ENCODE measurements at places on chromosomes 3 and 15. TPM values are rescaled to one million over a fixed set of nuclear protein-coding genes. Genes with fewer than 3 reads are reported as not detected.

The SNX22 gene
- total RNA-seq = 3.7 TPM

The CAV3 gene
- total RNA-seq = not detected

The CD200R1 gene
- total RNA-seq = not detected

The NMNAT3 gene
- total RNA-seq = 0.93 TPM

The TNFSF10 gene
- total RNA-seq = not detected

The GATA2 gene
- 0.75 TPM for total RNA-seq

The TMEM207 gene
- 0.21 TPM for total RNA-seq

The TIGIT gene
- total RNA-seq = not detected

The MESP2 gene
- 0.27 TPM for total RNA-seq

The RETNLB gene
- not detected for total RNA-seq

The RHOV gene
- 0.82 TPM for total RNA-seq

The ANKUB1 gene
- not detected for total RNA-seq

The CATSPER2 gene
- total RNA-seq = 0.53 TPM

The ERC2 gene
- total RNA-seq = 0.96 TPM

The TM4SF1 gene
- total RNA-seq = 60.2 TPM

The TMEM42 gene
- total RNA-seq = 1.3 TPM

The CCDC80 gene
- 1.1 TPM for total RNA-seq

The MCCC1 gene
- total RNA-seq = 30.7 TPM

The SLC26A6 gene
- 27.1 TPM for total RNA-seq

The SPPL2A gene
- 140 TPM for total RNA-seq

The CLEC3B gene
- not detected for total RNA-seq

The MYO5C gene
- 0.11 TPM for total RNA-seq
